ENCODE measurements at places on chromosomes 5 and 9.

DNA sequence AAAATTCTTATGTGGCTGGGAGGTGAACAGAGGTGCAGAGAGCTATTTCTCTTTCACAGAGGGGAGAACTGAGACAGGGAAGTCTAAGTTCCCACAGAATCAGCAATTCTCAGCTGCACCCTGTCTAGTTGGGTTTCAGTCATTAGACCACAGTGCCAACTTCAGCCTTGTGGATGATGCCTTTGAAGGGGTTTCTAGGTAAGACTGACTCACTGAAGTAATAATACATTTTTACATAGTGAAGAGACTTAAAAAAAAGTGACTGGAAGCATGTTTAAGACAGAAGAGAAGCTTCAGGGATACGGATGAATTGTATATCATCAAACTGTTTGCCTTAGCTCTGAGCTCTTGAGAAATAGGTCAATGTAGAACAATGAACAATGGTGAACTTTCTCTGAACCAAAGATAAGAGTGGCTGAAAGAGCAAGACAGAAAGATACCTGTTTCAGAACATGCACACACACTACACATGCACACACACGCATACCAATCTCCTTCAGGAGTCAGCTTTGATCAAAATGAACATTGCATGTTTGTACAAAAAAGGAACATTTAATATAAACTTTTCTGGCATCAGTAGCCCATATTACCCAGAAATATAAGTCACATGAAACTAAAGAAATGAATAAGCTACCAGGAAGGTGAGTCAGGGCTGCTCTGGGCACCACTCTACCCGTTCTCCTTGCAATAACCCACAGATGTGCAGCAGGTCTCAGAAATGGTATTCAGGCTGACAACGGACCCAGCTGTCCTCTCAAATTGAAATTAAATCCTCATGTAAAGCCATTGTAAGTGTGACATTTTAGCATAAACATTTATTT is 12.6 kb upstream of the FYB1 start:
- peak; percentile 33 for DNase-seq

- DNase-seq: no peak
Measured at GRCh38 chr5:54383225-54383901, 72.1 kb upstream of the HSPB3 start.

GRCh38 chr5:24059716-24060115 is 552.3 kb downstream of the PRDM9 start:
- DNase-seq: peak; percentile 21

DNA sequence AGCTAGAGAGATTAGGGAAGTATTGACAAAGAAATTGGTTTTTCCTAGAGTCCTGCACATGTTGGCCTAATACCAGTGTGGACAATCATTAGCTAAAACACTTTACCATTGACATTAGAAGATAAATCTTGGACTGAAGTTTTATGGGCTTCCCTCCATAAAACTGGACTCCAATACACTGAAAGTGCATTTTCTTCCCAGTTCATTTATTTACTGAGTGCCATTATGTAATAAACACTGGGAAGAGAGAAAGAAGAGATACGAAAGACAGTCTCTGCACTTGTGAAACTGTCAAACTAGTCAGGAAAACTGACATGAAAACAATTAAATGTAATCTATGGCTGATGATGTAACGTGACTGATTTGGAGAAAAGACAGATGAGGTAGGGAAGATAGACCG is 539.3 kb downstream of the ZNF608 start:
- DNase-seq: no peak

- no peak for DNase-seq
Measured at GRCh38 chr5:34804913-34805312, 34.1 kb upstream of the TTC23L start.

GRCh38 chr5:136104306-136104965 is 28.2 kb upstream of the SMAD5 start:
- no peak for DNase-seq

DNA sequence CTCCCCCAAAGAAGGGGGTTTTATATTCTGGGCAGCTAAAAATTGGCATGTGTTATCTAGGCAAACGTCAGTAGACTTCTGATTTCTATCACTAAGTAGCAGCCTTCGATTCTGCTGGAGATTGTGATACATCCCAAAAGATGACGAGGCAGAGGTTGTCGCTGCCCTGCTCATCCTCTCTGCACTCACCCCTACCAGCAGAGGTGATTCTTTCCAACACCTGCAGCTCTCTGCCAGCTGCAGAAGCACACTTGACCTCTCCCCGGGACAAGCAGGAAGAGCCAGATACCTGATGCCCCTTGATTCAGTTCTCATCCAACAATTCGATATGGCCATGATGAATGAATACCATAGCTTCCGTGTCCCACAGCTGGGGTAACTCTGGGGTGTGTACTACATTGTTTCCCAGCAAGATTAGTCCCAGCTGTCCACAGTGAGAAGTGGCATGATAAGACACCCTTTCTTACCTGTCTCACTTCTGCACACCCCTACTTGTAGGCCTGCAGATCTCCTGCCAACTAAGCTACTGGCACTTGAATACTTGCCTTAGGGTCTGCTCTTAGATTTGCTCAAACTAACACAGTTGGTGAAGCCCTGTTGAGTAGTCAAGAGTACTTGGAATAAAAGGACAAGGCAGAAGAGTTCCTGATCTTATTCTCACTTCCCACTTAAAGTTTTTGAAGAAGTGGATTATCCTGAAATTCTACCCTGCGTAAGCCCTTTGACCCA is 37.6 kb upstream of the SMAD5 start:
- no peak for DNase-seq

GRCh38 chr5:146338774-146339714 is at the start of gene POU4F3:
Gene POU4F3, plus strand, starts transcription at chr5:146338839. Its CDS starts 274 bp downstream, at chr5:146339113.
- no peak for DNase-seq

DNA sequence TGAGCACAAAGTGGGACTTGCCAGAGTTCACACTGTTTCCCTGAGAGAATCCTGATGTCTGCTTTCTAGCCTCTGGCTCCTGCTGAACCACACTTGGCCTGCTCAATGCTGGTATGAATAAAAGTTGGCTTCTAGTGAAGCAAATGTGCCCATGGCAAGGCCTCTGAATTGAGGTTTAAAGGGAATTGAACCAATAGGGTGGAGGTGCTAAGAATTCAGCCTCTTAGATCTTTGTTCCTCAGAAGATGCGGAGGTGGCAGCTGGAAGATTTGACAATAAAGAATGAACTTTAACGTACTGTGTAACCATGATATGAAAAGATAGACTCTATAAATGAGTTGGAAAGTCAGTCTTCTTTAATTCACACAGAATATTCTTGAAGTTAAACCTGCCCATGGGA is 57.2 kb downstream of the RASGRF2 start:
- DNase-seq: no peak

DNA sequence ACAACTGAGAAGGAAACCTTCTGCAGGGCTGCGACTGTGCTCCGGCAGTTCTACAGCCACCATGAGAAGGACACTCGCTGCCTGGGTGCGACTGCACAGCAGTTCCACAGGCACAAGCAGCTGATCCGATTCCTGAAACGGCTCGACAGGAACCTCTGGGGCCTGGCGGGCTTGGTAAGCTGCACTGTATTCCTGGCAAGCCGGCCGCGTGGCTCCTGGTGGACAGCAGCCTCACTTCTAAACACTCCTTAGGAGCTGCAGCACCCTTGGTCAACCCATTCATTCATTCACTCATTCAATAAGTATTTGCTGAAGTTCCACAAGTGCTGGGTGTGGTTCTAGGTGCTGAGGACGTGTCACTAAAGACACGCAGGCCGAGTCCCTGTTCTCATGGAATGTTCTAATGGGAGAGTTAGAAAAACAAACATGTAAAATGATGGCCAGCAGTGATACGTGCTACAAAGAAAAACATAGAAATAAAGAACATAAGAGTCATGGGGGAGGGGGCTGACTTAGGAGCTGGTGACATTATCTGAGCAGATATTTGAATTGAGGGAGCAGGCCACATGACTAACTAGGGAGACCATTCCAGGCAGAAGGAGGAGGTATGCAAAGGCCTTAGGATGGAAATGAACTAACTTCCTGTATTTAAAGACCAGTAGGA is 6.1 kb downstream of the IL4 start:
- no peak for DNase-seq

GRCh38 chr5:14464671-14465070 is 116.9 kb upstream of the OTULINL start:
- no peak for DNase-seq

DNA sequence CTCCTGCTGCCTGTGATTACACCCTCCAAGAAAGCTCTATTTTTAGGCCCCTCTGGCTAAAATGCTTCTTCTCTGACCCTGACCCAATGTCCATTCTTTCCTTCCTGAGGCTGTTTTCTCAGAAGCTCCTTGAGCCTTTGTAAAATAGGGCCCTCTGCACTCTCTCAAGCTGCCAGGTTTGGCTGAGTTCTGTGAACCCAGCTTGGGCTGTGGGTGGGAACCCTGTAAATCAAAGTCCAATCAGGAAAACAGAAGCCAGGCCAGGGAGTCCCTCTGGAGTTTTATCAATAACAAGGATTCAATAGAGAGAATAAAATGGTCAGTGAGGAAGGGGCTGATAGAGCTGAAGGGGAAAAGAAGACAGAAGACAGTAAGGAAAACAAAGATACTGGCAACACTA is 43.7 kb upstream of the ERCC6L2 start:
- DNase-seq: no peak

DNA sequence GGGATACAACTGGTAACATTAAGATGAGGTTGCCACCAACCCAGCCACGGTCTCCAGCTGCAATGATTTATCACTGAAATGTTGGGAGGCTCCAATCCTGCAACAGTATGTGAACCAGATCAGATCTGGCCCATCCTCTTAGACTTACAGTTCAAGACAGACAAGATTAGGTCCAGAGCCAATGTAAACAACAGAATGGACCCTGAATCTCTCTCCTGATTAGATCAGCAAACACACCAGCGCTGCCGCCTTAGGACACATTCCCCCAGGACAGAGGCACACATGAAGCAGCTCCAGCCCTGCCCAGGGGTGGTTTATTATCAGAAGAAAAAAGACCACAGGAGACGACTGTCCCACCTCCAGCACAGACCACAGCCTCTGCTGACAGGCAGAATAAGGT is 82.1 kb downstream of the SLIT3 start:
- no peak for DNase-seq

DNA sequence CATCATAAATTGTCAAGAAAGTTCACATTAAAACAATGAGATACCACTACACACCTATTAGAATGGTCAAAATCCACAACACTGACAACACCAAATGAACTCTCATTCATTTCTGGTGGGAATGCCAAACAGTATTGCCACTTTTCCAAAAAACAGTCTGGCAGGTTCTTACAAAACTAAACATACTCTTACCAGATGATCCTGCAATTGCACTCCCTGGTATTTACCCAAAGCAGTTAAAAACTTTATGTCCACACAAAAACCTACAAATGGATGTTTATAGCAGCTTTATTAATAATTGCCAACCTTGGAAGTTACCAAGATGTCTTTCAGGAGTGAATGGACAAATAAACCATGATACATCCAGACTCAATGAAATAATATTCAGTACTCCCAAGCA is 56.8 kb downstream of the ZNF608 start:
- DNase-seq: no peak

- no peak for DNase-seq
Measured at GRCh38 chr5:5810461-5810860, 388.0 kb downstream of the ICE1 start.

DNA sequence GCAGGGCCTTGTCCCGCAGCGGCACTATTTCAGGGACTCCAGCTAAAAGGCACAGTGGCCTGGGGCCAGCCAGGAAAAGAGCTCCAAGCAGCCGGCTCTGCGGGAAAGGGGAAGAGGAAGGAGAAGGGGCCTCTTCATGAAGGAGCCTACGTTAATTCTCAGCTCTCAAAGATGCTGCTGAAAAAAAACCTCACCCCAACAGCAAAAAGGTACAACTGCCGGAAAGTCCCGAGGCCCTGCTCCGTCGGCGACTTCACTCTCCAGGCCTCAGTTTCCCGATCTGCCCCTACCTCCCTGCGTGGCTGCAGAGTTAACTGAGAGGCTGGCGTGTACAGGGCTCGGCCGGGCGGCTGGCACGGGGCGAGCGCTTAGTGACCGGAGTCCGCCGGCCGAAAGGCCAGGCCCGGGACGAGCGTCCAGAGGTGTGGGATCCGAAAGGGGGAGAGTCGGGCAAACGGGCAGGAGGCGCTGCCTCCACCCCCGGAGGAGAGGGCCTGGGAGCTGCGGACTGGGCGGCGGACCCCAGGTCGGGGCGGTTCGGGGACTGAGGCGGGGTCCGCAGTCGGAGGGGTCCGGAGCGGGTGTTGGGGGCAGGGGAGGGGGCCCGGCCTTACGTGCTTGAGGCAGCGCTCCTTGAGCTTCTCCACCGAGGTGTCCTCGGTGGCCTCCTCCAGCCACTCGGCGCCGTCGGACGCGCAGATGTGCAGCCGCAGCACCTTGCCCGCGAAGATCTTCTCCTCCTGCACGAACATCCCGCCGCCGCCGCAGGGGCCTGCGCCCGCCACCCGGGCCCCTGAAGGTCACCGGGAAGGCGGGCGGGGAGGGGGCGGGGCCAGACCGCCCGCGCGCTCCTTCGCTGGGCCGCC is 529 bp downstream of the UBAC1 start:
- no peak for DNase-seq

DNA sequence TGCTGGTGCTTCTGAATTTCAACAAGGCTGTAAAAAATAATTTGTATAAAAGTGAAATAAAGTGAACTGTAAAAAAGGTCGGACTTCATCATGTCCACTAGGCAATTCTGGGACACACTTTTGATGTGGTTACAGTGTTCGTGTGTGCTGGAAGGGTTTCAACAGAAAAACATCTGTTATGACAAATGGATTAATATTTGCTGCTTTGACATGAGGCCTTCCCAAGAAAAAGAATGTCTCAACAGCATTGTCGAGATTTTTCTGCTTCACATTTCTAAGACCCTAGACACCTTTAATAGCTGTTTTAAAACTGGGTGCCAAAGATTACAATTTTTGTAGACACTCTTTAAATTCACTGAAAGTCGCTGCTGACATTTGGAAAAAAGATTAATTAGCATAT is 216.6 kb downstream of the SLC12A2 start:
- DNase-seq: no peak

GRCh38 chr9:9752722-9753121 is 860.1 kb downstream of the PTPRD start:
- no peak for DNase-seq

DNA sequence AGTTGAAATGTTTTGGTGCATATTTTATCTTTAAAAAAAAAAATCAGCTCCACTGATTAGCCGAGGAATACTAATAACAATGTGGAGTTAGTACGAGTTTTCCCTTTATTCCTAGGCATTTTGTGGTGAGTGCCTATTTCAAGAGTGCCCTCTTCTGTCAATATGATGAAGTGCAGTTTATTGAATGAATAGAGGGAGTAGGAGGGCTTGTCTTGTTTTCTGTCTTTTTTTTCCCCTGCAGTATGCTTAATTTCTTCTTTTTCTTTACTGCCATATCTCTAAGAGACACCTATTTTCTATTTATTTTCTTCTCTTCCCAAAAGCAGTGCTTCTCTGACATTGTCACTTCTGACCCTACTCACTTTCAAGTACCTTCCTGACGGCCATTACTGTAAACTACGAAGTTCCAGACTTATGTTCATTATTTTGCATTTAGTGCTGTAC is 169.6 kb upstream of the PITX1 start:
- DNase-seq: peak; percentile 39

DNA sequence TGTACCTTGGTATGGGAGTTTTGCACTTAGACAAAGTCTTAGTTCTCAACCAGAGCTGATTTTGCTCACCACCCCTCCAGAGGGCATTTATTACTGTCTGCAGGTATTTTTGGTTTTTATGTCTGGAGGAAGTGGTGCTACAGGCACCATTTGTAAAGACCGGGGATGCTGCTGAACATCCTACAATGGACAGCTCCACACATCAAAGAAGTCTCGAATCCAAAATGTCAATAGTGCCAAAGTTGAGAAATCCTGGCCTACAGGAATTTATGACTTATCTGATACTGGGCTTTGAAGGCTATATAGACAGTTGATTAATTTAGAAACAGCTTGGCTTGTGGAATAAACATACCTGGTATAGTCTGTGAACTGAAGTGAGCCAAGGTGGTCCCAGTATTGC is 137.5 kb downstream of the PIP5K1B start:
- DNase-seq: no peak
